ENCODE measurements at places on chromosomes 2 and 18.
A peak's percentile ranks its signal among the peaks of the same experiment; 100 is the strongest.

DNA sequence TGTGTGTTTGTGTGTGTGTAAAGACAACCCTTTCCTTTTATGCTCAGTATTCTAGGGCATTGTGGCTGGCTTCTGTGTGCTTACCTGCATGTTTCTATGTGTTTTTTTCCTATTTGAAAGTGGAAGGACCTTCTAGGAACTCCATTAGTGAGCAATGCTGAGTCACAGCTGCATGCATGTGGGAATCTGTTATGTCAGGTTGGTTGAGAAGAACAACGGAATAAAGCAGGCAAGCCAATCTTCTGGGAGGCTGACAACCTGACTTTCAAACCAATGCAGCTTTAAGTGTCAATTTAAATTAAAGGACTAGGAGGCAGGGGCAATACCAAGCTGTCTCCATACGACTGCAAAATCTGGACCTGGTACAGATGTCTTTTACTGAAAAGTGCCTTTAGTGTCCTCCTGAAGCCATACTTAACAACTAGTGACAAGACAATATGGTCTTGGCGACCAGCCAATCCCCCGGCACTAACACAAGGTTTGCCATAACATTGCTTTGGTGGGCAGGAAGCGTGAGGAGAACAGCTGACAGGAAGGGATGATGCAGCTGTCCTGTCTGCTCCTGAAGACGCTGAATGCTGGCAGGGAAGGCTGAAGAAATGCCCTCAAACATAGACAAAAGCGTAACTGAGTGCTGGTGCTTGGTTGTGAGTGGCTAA is 514.7 kb upstream of the CDH7 start:
- DNase-seq: no peak

- no peak for DNase-seq
Measured at GRCh38 chr2:119112770-119113488, 45.6 kb downstream of the C1QL2 start.

DNA sequence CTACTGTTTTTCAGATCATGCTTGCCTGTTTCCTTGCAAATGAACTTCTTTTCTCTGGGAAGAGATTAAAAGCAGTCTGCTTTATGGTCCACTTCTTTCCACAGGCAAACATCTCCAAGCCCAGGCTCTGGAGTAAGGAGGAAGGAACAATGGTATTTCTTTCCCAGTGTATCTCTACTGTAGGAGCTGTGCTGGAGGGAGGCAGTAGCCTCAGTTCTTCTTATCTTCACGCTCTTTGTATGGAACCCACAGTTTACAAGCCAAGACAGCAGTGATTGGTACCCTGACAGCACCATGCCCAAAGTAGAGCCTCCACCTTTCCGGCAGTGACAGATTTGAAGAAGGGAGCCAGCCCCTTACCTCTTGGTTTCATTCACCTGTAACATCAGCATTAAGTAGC is 35.2 kb downstream of the SPOPL start:
- no peak for DNase-seq

GRCh38 chr18:31746396-31746795 is 14.3 kb downstream of the SLC25A52 start:
- no peak for DNase-seq

DNA sequence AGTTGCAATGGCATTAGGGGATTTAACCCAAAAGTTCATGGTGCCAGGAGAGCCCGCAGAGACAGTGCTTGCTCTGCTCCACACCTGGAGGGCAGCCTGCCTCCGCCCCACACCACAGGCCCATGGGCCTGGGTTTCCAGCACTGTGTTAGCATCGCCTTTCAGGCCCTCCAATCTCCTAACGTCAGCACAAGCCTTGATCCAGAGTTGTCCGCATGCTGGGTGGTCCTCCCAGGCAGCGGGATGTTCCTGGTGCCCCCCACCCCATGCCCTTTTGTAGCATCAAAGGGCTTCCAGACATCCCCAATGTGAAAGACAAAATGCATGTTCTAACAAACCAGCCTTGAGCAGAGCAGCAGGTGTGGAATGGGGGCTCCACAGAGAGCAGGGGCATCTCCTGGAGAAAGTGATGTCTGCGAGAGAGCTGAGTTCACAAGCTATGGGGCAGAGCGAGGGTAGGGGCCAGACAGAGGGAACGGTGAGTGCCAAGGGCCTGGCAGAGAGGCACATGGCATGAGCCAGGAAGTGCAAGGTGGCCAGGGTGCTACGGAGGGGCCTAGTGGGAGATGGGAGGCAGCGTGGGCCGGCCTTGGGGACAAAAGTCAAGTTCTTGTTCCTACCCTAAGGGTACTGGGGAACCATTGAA is 119.2 kb downstream of the CYP26B1 start:
- no peak for DNase-seq

- no peak for DNase-seq
Measured at GRCh38 chr2:60414495-60415138, 138.8 kb downstream of the BCL11A start.

- DNase-seq: no peak
Measured at GRCh38 chr2:171584001-171584400, 61.7 kb downstream of the CYBRD1 start.

GRCh38 chr2:62144689-62145477 is 51.0 kb upstream of the B3GNT2 start:
- no peak for DNase-seq

GRCh38 chr18:71450257-71450656 is 1093.9 kb downstream of the CBLN2 start:
- no peak for DNase-seq

GRCh38 chr2:236195726-236196125 is 27.5 kb upstream of the GBX2 start:
- no peak for DNase-seq

- DNase-seq: no peak
Measured at GRCh38 chr18:741931-742512, 29.6 kb upstream of the ENOSF1 start.

GRCh38 chr2:42513252-42513918 is 19.6 kb upstream of the KCNG3 start:
- no peak for DNase-seq

GRCh38 chr2:165573534-165574461 is 104.3 kb downstream of the CSRNP3 start:
- DNase-seq: peak; percentile 61

DNA sequence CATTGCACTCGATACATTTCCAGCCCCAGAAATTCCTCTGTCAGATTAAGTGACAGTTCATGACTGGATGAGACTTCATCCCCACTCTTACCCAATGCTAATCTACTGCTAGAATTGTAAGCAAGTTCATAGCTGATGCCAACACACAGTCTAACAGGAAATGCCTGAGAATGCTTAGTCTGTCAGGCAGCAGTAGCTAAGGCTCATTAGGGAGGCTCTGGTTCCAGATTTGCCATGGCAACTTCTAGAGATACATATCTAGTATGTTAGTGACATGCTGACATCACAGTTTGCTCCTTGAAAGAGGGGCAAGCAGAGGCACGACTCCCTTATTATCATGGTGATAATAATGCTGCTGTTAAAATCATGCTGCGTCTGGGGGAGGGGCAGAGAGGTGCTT is 198.4 kb downstream of the RBM43 start:
- DNase-seq: no peak

GRCh38 chr18:78160961-78161656 is 818.5 kb upstream of the SALL3 start:
- DNase-seq: no peak

DNA sequence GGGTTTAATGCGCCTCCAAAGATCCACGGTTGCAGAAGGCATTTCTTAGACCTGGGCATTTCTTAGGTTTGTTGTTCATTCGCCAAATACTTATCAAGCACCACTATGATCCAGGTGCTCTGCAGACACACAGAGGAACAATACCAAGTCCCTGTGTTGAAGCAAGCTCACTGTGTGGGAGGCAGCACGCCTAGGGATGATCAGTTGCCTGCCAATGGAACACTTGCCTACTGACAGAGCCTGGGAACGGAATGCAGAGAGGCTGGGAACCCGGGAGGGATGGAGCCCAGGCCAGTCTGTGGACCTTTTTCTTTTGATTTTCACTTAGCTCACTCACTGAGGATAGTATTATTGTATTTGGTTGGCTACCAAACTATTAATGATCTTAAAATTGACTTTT is 1.9 kb upstream of the GRP start:
- DNase-seq: no peak

DNA sequence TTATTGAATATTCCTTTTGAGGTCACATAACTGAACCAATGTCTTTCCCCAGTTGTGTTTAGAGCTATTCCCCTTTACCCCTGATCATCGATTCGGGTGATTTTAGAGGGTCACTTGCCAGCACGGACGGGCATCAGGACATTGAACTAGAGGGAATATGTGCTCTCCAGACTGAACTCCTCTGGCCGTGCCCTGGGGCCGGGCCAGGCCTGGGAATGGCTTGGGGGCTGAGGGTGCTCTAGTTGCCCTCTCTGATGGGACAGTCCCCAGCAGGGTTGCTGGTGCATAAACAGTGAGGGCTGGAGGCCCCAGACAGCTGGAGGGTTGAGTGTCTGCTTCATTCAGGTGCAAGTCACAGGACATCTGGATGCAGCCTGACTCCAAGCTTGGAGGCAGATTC is 90.7 kb downstream of the SMIM21 start:
- DNase-seq: no peak

GRCh38 chr2:25310965-25311864 is 30.5 kb downstream of the DNMT3A start:
- peak; percentile 69 for DNase-seq

- DNase-seq: no peak
Measured at GRCh38 chr2:164824872-164825271, 16.8 kb downstream of the COBLL1 start.

DNA sequence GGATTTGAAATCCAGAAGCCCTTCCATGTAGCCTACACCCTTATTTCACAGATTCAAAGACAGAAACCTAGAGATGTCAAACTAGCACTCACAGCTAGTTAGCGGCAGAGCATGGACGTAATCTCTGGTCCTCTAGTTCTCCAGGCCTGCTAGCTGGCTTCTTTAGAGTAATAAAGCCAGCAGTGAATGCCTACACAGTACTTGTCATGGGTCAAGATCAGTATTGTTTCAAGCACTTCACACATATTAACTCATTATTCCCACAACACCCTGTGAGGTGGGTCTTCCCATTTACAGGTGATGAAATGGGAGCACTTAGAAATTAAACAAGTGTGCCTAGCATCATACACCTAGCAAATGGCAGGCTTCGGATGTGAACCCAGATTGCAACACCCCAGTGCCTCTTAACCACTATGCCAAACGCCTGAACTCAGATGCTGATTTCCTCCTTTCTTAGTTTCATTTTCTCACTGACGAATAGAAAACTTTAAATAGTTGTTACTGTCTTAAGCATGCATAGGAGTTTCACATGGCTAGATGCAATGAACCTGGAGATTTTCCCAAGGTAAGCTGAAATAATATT is 14.5 kb upstream of the ZBTB14 start:
- no peak for DNase-seq

GRCh38 chr2:134549104-134549503 is 169.7 kb downstream of the TMEM163 start:
- DNase-seq: no peak

All from heart left ventricle (tissue), 16 donors.